ENCODE measurements at places on chromosomes 12 and 14. TPM values are rescaled to one million over a fixed set of nuclear protein-coding genes. Genes with fewer than 3 reads are reported as not detected.

GRCh38 chr12:59594943-59595500, 807 bp upstream of the SLC16A7 start:
- peaks cover 25% of the 10 kb centered on the region for H3K4me1 ChIP-seq
- H3K27me3 ChIP-seq: no peaks in the 10 kb centered on the region
- DNase-seq: no peak
- H3K36me3 ChIP-seq: no peaks in the 10 kb centered on the region
- no peak overlapping the region for H3K27ac ChIP-seq

GALNT9 gene
- 0.15 TPM for total RNA-seq

GRCh38 chr14:22545842-22546721, 42.9 kb downstream of the DAD1 start:
- no peaks in the 10 kb centered on the region for H3K27me3 ChIP-seq
- H3K36me3 ChIP-seq: no peaks in the 10 kb centered on the region
- H3K27ac ChIP-seq: peak overlapping the region; percentile 92
- H3K4me1 ChIP-seq: peaks cover 59% of the 10 kb centered on the region

DNA sequence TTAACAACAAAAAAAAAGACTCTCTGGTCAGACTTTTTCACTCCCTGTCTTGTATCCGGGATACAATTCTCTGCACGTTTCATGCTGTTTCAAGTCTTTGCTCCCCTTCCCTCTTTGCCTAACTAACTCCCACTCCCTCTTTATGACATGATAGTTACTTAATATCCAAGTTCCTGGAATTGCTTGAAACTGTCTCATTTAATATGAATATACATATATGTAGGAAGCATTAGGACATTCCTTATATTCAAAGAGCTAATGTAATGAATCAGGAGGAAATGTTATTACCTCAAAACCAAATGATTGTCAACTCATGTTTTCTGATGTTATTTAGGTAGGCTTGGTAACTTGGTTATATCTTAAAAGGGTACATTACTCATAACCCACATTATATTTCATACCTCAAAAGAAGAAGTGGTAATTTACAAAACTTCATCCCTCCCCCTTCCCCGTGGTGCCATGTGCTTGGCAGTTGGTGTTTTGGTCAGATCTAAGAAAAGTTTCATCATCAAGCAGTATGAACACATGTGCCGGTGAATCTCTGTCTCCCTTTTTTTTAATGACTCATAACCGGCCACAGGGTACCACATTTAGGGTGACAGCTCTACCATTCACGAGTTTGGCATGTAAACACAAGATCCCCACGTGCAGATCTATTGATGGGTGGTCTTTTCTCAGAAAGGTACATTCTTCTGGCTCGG, 56.5 kb downstream of the HCAR2 start:
- H3K4me3 ChIP-seq: no peak overlapping the region
- H3K36me3 ChIP-seq: no peaks in the 10 kb centered on the region
- no peak overlapping the region for H3K27ac ChIP-seq
- H3K4me1 ChIP-seq: peaks cover 3% of the 10 kb centered on the region

NKX2-1 gene
- total RNA-seq: not detected

RPGRIP1 gene
- not detected for total RNA-seq

GRCh38 chr14:31954991-31955390, 122.1 kb upstream of the ARHGAP5 start:
- peaks cover 15% of the 10 kb centered on the region for H3K4me1 ChIP-seq
- H3K27ac ChIP-seq: no peak overlapping the region
- no peak for DNase-seq
